A172 (cell line): ENCODE measurements at places on chromosomes 11 and 22. TPM values are rescaled to one million over a fixed set of nuclear protein-coding genes. Genes with fewer than 3 reads are reported as not detected.

- no peak for DNase-seq
Measured at GRCh38 chr11:8164746-8165145, 4.1 kb downstream of the RIC3 start.

- DNase-seq: no peak
Measured at GRCh38 chr11:67378544-67378943, 5.1 kb upstream of the CLCF1 start.

- no peak for DNase-seq
Measured at GRCh38 chr11:78497293-78497692, 77.4 kb downstream of the NARS2 start.

- DNase-seq: peak; percentile 74
Measured at GRCh38 chr11:72773291-72773690, 20.6 kb downstream of the STARD10 start.

GRCh38 chr11:12282676-12283075, 94.7 kb upstream of the PARVA start:
- DNase-seq: no peak

- DNase-seq: peak; percentile 82
Measured at GRCh38 chr11:73335204-73335923, 27.3 kb downstream of the ARHGEF17 start.

- DNase-seq: no peak
Measured at GRCh38 chr11:13857828-13858227, 104.7 kb upstream of the SPON1 start.

- DNase-seq: no peak
Measured at GRCh38 chr11:73839123-73839457, 37.6 kb downstream of the COA4 start.

- no peak for DNase-seq
Measured at GRCh38 chr22:17540481-17540880, 22.8 kb upstream of the SLC25A18 start.

GRCh38 chr22:37777122-37777687, 30.5 kb upstream of the GCAT start:
- peak; percentile 78 for DNase-seq

DNA sequence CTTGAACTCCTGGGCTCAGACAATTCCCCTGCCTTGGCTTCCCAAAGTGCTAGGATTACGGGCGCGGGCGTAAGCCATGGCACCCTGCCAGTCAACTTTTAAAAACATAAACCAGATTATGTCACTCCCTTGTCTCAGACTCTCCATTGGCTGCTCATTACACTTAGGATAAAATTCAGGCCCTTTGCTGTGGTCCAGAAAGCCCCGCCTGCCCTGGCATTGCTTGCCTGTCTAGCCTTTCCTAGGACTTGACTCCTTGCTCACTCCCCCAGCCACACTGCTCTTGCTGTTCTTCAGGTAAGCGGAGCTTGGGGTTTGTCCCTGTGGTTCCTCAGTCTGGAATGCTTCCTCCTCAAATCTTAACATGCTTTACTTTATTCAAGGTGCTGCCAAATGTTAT, 30.5 kb downstream of the DIXDC1 start:
- no peak for DNase-seq

- DNase-seq: no peak
Measured at GRCh38 chr22:39185601-39186012, 33.1 kb upstream of the CBX7 start.

DNA sequence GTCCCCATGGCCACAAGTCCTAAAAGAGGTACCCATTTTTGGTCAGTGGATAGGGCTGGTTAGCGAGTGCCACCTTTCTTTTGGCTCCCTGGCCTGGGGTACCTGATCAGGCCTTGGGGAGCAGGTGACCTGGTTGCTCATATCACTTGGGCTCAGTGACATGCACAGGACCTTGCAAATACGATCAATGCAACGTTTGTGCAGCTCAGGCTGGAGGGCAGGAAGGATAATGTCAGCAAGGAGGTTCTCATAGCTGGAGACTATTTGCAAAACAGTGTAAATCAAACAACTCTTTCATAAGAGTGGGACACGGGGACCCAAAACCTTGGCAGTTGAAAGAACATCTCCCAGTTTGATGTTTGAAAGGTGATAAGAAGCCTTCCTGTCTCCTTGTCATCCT, 127.4 kb upstream of the CADM1 start:
- no peak for DNase-seq

GRCh38 chr22:21030621-21031544, 1.5 kb downstream of the SLC7A4 start:
- DNase-seq: no peak

GRCh38 chr22:44328326-44328725, 15.6 kb upstream of the SHISAL1 start:
- DNase-seq: no peak

GRCh38 chr11:45926001-45926401, 3.5 kb downstream of the LARGE2 start:
- DNase-seq: no peak

GRCh38 chr11:88535266-88535665, 197.7 kb upstream of the CTSC start:
- peak; percentile 10 for DNase-seq

DNA sequence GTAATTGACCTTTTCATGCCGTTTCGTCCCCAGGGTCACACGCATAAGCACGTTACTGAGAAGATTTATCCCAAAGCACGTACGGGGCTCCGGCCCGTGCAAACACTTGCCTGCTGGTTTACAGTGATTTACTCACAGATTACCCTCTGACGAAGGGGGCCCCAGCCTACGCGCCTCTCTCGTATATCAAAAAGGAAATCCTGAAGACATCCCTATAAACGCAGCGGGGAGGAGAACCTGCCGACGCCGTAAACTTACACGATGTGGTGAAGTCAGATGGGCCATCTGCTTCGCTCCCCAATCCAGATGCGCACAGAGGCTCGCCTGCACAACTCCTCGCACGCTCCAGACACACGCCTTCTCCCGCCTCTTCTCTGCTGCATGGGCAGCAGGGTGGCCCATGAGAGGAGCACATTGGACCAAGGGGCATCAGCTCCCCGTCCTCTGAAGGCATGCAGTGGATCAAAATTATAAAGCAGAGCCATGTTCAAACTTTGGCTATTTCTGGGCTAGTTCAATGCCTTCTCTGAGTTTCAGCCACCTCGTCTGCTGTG, 123.6 kb downstream of the MN1 start:
- no peak for DNase-seq

GRCh38 chr11:116948391-116948790, 111.0 kb upstream of the APOA1 start:
- DNase-seq: peak; percentile 27

DNA sequence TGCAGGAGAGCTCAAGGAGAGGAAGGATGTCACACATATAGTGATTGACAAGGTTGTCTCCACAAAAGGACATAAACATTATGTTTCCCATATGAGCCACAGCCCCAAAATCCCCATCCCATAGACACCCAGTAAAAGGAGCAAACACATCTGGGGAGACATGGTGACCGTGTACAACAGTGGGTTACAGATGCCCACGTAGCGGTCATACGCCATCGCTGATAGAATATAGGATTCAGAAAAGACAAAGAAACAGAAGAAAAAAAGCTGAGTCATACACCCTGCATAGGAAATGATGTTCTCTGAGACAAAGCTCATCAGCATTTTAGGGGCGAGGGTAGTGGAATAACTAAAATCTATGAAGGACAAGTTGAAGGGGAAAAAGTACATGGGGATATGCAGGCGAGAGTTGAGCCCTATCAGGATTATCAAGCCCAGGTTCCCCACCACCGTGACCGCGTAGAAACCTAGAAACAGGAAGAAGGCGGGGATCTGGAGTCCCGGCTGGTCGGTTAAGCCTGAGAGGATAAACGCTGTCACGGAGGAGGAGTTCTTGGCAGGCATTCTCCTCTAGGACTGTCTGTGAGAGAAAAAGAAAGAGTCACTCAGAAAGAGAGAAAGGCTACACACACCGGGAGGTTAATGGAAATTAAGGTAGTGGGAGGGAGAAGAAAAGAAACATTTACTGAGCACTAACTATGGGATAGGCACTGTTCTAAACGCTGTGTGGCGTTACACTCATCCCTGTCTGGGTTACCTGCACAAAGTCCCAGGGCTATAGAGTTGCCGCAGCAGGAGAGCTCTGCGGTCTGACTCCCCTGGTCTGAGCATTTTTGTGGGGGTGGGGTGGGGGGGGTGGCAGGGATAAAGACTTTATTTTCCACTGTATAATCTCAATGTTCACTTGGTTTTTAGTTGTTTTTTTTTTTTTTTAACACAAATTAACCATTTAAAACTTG, 36.1 kb upstream of the OR8B8 start:
- DNase-seq: peak; percentile 28

DNA sequence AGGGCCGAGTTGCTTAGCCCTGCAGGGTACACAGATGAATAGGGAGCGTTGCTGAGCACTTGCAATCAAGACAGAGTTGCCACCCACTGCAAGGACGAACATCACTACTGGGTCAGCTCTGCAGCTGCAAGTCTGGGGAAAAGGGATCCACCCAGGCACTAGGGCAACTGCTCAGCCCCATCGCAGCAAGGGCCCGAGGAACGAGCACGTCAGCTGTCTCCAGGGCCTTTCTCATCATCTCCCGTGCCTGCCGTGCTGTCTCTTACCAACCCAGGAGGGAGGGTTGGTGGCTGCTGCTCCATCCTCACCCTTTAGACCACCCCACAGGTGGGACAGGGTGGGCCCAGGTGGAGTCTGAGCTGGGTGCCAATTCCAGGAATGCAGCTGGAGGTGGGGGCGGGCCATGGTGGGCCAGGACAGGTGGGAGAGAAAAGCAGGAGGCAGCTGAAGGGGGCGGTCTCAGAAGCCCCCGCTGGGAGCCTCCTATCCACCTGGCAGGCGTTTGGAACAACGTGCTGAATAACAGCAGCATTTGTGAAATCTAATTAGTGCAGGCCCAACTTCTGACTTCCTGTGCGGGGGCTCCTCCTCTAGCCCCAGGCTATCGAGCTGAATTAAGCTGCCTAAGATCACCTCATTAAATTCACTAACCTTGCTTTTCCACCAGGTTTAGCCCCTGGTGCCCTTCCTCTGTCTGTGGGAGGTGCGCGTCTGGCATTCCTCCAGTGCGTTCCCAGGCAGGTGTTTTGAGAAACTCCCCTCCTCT, 252.5 kb downstream of the ST3GAL4 start:
- no peak for DNase-seq

DNA sequence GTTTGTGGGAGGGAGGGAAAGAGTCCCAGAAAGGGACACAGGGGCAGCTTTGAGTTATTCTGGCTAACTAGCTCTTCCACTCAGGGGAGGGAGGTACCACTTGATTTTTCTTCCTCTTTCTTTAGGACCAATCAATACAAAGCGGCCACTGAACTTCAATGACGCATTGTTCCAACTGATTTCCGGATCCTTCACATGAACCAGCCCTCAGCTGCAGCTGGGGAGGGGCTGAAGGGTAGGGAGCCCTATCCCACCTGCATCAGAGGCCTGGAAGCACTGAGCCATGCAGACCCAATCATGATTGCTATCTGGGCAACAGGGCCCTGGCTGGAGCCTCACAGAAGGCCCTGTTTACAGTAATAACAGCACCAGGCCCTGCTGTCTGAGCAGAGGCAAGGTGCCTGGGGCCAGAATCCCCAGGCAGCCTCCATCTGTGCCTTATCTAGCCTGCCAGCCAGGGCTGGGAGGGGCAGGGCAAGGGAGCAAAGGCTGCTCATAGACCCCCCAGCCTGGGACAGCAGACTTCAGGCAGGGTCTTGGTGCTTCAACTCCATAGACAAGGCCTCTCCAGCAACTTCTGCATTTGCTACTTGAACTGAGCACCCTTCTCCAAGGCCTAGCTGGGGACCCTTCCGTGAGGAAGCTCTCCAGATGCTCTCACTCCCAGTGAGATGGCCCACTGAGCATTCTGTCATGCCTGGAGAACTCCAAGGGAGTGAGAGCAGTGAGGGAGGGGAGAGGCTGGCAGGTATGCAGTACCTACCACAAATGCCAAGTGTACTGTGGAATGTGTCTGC, 22.5 kb downstream of the CLPB start:
- no peak for DNase-seq

DNA sequence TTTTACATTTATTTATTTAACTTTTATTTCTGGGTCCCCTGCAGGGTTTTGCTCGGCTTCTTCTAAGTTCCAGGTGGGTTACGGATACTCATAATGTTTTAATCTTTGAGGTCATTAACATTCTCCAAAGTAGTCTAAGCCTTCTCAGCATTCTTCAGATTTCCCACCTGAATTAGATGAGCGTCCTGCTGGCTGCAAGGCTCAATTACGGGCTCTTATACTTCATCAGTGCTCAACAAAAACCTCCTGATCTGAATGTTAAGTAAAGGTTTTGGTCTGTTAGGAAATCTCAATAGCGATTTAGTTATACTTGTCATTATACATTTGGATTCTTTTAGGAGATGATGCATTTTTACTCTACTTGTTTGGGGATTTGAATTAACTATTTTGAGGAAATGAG, 27.3 kb upstream of the NFRKB start:
- DNase-seq: no peak

DNA sequence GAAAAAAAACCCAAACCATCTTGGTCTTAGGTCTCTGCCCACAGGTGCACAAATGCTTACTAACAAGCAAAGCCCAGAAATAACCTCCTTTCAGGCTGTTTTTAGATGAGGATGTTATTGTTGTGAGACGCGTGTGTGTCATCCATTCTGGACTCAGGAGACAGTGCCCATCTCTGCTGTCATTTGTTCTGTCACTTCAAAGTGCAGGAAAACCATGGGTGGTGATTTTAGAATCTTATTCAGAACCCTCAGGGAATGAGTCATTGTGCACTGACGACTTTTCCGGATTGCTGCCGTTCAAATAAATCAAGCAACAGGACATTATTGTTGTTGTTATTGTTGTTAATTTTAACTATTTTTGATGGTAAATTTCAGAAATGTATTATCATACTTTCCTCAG, 110.3 kb downstream of the LRRC32 start:
- DNase-seq: peak; percentile 70

Gene BID
- total RNA-seq: 72.4 and 83.9 TPM in 2 replicates

Gene FAM83F
- total RNA-seq: not detected in 2 replicates

Gene CCDC73
- total RNA-seq: not detected in 2 replicates

Gene UBQLN3
- total RNA-seq: not detected in 2 replicates

Gene CCDC87
- 0.31 and 1.2 TPM in 2 replicates for total RNA-seq

Gene PRG2
- total RNA-seq: not detected in 2 replicates

Gene CATSPERZ
- total RNA-seq: not detected in 2 replicates

Gene SCN3B
- total RNA-seq: 0.05 and 0.10 TPM in 2 replicates

Gene NLRP6
- not detected in 2 replicates for total RNA-seq

Gene OR2AG1
- total RNA-seq: not detected in 2 replicates

Gene TMEM45B
- total RNA-seq: not detected in 2 replicates

Gene LRRC74B
- total RNA-seq: 0.77 TPM in 1 of 2 replicates, not detected in the other
